ENCODE measurements at places on chromosomes 2 and 18.

- no peak for DNase-seq
These were observed 149.3 kb downstream of the HAUS1 start for GRCh38 chr18:46253498-46253897.

GRCh38 chr2:66185497-66186054 lies 249.3 kb upstream of the MEIS1 start:
- no peak for DNase-seq

- DNase-seq: no peak
These were observed 190.0 kb upstream of the SRD5A2 start for GRCh38 chr2:31770741-31771140.

GRCh38 chr2:15169326-15170069 lies 391.6 kb downstream of the NBAS start:
- no peak for DNase-seq

- no peak for DNase-seq
These were observed 26.1 kb downstream of the TYMS start for GRCh38 chr18:683531-683930.
